Stimulated activated CD4-positive, alpha-beta T cell treated with anti-CD3 and anti-CD28 coated beads, Interleukin-15, amount 100 ng/mL, for 1 hour (primary cell): ENCODE measurements at places on chromosomes 1 and 21.

GRCh38 chr1:18769140-18769539 is 90.3 kb downstream of the TAS1R2 start:
- no peak for DNase-seq

DNA sequence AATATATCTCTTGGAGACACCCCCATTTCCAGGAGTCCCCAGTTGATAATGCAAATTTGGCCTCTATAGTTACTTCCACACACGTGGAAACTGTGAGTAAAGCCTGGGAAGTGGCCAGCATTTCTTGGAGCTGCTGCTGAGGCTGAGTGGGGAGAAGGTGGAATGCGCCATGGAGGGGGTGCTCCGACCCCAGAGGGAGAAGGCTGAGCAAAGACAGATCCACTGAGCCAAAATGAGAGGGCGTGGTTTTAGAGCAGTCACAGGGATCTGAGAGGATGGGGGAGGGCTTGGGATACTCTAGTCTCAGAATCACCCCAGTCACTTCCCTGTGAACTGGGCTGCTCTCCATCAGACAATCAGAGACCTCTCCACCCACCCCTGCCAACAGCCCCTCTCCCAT is 38.7 kb downstream of the TRIM62 start:
- no peak for DNase-seq

- DNase-seq = no peak
These were observed 199.3 kb upstream of the GRIK3 start for GRCh38 chr1:37233606-37234005.

- no peak for DNase-seq
These were observed 112.8 kb downstream of the HIVEP3 start for GRCh38 chr1:41805771-41806471.

- no peak for DNase-seq
These were observed 97.6 kb downstream of the ZZZ3 start for GRCh38 chr1:77584884-77585283.

- no peak for DNase-seq
These were observed 25.1 kb upstream of the TP53BP2 start for GRCh38 chr1:223870617-223871574.

GRCh38 chr1:180156631-180157091 is 2.0 kb downstream of the QSOX1 start:
- no peak for DNase-seq

GRCh38 chr1:165356876-165357275 is 361 bp upstream of the LMX1A start:
- no peak for DNase-seq
